T-helper 9 cell (primary cell): ENCODE measurements at places on chromosomes 6 and 20.

DNA sequence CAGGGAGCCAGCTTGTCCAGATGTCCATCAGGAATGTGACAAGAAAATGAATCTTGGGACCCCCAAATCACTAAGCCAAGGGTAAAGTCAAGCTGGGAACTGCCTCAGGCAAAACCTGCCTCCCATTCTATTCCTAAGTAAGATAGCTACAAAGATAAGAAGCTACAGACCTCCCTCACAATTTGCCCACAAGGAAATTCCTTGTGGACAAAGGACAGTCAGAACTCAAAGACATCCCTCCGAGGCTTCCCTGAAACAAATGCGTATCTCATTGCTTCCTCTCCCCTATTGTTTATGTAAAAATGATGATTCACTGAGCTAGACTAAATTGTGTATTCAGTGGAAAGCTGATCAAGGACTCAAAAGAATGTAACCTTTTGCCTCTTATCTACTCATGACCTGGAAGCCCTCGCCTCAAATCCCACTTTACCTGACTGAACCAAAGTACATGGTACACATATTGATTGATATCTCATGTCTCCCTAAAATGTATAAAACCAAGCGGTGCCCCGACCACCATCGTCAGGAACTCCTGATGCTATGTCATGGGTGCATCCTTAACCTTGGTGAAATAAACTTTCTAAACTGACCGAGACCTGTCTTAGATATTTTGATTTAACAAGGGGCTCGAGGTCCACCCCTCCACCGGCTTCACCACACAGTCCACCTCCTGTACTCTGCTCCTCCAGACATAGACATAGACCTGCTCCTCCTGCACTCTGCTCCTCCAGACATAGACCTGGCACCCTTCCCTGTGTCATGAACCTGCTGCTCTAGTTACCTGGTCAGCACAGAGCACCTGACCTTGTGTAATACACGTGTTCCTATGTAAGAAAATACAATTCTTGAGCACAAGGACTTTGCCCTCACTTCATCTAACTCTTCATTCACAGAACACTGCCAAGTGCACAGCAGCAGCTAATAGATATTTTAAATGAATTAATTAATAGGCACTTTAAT lies 81.4 kb downstream of the WDR27 start:
- no peak for DNase-seq

DNA sequence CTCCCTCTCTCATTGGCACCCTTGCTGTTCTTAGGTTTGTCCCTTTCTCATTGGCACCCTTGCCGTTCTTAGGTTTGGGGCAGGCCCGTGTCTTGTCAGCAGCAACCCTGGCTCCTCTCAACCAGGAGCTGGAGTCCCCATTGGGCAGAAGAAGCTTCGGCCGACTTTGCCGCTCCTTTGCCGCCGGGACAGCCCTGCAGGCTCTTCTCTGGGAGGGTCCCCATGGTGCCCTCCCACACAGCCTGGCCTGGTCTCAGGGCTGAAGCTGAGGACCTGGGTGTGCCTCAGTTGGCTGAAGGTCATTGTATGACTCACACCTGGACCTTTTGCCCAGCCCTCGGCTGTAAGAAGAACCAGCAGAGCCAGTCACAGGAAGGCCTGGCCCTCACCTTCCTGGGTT lies 59.6 kb downstream of the PPP1R14C start:
- no peak for DNase-seq

- DNase-seq = no peak
These were observed 24.2 kb downstream of the FKBP1A start for GRCh38 chr20:1368448-1369199.

DNA sequence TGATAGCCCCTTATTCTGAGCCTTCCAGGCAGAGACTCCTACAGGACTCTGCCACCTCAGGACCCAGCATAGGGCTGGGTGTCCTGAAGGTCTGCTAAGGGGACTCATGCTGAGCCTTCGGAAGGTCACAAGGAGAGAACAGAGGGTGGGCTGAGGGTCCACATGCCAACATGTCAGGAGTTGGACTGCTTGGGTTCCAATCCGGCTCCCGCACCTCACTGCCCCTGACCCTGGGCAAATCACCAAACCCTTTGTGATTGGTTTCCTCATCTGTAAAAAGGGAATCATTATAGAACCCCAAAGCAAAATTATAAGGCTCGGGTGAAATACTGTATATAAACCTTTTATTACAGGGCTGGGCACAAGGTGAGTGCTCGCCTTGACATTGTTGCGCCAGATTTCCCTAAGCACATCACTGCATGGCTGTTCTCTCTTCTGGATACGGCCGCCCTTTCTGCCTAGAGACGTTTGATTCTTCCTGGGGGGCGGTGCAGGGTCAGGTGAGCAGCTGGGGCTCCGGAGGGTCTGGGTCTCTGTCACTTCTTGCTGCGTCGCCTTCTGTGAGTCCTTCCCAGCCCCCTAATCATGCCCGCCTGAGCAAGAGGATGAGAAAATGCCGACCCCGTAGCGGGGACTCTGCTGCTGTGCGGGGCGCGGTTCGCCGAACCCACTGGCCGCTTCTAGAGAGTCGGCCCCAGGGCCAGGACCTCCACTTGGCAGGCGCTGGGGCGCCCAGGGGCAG lies 90.5 kb upstream of the EPB41L1 start:
- DNase-seq = no peak

DNA sequence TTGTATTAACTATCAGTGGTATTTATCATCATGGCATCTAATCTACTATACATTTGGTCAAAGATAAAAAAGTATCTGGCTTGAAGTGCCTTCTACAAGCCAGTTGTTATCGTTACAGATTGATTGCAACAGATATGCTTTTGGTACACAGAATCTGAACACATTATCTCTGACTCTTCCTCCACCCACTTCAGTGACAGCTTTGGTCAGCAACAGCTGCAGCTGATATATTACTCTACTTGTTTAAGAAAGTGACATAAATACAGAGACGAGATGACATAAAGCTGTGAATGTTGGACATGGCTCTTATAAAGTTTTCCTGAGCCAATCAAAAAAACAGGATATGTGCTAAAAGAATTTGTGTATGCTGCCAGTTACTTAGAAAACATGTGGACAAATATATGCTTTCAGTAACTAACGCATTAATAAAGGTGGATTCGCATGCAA lies 77.6 kb downstream of the HIVEP2 start:
- DNase-seq = no peak

GRCh38 chr6:4320860-4321259 lies 185.5 kb upstream of the ECI2 start:
- no peak for DNase-seq

DNA sequence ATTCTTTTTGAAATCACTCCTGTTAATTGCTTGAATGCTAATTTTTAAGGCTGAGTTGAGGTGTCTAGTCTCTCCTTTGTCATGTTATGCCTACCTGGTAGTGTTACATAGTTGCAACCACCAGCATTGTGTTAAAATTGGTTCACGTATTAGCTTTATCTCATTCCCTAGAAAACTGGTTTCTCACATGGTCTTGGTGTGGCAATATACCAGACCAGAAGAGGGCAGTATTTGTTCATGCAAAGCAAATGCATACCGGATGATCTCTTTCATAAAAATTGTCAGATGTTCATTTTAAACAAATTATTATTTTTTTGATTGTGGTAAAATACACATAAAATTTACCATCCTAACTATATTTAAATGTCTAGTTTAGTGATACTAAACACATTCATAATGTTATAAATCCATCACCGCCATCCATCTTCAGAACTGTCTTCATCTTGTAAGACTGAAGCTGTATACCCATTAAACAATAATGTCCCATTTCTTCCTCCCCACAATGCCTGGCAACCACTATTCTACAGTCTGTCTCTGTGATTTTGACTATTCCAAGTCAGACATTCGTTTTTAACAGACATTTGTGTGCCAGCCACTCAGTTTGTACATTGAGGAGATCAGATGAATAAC lies 92.8 kb downstream of the ATRN start:
- DNase-seq = no peak

DNA sequence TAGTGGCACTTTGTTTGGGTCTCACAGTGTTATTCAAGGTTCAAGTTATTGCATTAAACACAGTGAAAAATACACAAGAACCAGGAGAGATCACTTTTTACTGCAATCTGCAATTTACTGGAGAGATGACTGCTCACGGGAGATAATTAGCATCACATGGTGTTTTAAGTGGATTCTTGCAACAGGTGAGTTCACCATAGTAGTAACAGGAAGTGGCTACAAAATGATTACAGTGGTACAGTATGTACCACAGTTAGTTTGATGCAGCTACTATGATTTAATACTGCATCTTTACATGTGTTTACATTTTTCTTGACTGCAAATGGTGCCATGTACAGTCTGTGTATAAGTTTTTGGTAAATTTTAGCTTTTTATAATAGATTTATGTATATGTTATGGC lies 96.5 kb upstream of the SCP2D1 start:
- DNase-seq = no peak

DNA sequence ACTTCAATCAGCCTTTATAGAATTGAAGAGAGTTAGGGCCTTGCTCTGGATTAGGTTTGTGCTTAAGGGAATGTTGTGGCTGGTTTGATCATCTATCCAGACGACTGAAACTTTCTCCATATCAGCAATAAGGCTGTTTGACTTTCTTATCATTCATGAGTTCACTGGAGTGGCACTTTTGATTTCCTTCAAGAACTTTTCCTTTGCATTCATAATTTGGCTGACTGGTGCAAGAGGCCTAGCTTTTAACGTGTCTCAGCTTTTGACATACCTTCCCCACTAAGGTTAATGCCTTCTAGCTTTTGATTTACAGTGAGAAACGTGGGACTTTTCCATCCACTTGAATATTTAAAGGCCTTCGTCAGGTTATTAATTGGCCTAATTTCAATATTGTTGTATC lies 461.8 kb downstream of the CDKAL1 start:
- DNase-seq = no peak

GRCh38 chr6:134299236-134299635 lies 18.7 kb downstream of the SGK1 start:
- no peak for DNase-seq

DNA sequence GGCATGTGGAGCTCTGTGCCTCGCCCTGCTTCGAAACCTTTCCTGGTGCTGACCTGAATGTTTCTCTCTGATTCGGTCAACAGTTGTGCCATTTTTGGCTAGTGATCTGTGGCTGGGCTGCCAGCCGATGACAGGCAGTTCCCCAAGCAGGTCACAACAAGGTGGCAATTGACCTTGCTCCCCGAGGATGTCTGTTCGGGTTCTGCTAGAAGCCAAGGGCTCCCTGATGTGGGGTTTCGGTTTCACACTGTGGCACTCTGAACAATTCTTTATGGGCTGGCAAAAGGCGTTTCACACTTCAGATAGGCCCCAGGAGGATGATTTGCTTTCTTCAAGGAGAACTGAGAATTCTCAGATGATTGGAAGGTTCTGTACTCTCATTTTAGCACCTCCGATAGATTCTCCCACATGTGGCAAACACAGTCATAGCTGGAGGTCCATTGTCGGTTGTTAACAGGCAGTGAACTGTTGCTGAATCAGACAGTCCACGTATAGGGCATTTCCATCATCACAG lies 135.6 kb downstream of the SLC24A3 start:
- DNase-seq = no peak

DNA sequence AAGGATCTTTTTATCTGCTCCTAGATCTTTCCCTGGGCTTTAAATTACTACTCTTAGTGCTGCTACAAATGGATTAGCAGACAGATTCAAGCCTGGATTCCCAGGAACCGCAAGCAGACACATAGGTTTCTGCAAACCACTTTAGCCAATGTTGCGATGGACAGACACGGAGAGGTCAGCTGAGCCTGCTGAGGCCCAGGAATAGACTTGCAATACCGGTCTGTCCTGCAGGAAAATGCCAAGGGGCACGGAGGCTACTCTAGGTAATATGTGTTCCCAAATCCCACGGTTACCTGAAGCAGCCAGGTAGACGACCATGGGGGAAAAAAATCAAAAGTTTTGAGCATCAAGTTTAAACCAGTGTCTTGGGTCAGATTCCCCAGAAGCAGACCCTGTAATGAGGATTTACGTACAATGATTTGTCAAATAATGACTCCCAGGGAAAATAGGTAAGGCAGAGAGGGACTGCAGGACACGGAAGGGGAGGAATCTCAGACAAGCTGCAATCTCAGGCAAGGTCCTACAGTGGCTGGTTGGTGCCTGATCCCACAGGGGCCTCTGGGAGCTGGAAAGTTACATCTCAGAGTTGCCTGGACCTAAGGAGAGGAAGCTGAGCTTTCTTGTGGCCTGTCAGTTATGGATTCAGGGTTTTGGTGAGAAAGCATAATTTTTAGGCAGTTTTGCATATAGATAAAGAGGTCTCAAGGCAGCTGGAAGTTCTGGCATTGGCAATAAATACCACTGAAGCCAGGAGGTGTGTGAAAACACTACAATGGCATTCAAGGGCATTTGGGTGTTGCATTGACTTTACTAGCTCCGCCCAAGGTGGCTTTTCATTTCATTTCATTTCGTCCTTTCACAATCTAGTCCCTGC lies 12.5 kb downstream of the OTOR start:
- no peak for DNase-seq

GRCh38 chr6:50141100-50141499 lies 91.4 kb upstream of the DEFB112 start:
- DNase-seq = no peak

- no peak for DNase-seq
These were observed 80.8 kb downstream of the SCAF8 start for GRCh38 chr6:154814063-154814462.

DNA sequence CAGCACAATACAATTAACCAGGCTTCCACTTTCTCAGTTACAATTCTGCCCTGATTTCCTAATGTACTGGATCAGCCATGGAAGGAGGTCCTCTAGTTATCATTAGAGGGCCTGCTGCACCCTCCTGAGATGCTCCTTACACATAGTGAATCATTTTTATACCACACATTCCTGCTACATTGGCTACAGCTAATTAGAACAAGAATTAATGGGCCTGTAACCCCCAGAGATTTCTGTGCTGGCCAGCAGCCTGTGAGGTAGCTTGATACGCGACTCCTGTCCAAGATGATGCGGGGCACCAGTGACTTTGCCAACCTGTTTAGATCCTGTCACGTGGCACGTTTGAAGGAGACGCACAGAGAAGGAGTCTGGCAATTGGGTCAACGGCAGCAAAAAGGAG lies 422.8 kb downstream of the EPM2A start:
- DNase-seq = no peak

GRCh38 chr6:116208056-116208785 lies 45.7 kb downstream of the TSPYL4 start:
- DNase-seq = no peak

GRCh38 chr6:112571488-112572270 lies 224.5 kb downstream of the RFPL4B start:
- DNase-seq = no peak

GRCh38 chr20:34825530-34826362 lies at the start of gene NCOA6:
TSS of gene NCOA6 (minus strand) at chr20:34825651. CDS start at chr20:34782355, 43,296 bp downstream.
- peak; percentile 91 for DNase-seq

- no peak for DNase-seq
These were observed 161.7 kb downstream of the RIMS1 start for GRCh38 chr6:72048080-72048479.

DNA sequence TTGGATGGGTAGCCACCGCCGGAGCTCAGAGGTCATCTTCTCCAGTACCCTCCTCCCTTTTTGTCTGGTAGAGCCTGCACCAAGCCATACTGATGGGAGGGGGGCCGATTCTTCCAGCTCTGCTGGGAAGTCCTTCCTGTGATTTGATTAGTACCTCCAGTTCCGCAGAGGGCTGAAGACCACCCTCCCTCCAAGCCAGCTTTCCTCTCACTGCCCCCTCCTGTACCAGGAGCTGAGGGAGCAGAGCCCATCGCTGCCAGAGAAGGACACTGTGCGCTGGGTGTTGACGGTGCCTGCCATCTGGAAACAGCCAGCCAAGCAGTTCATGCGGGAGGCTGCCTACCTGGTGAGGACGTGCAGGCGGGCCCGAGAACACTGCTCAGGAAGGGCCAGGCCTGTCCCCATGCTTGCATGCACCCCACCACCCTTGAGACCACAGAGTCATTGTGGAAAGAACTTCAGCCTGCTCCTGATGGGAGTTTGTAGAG lies 13.2 kb downstream of the HSPA12B start:
- DNase-seq = no peak

- no peak for DNase-seq
These were observed 168.4 kb upstream of the BMP5 start for GRCh38 chr6:56043761-56044160.
